ENCODE measurements at places on chromosomes 2 and 18. TPM values are rescaled to one million over a fixed set of nuclear protein-coding genes. Genes with fewer than 3 reads are reported as not detected.

The ECEL1 gene
- 0.54 TPM for total RNA-seq

The TLX2 gene
- not detected for total RNA-seq

DNA sequence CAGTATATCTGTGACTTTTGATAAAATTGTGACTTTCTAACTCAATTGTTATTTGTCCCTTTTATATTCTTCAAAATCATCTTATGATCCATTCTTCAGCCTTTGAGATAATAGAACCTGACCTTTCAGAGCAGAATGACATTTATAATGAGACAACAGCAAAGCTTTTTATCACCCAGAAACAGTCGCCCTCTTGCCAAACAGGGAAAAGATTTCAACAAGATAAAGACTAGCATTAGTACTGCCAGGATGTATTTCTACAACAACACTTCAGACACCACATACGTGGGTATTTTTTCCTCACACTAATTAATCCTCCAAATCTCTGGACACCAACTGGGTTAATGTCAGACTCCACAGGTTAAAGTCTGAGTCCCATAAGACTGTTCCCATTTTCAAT is 249.0 kb downstream of the ZNF804A start:
- no peaks in the 10 kb centered on the region for H3K36me3 ChIP-seq
- no peaks in the 10 kb centered on the region for H3K27me3 ChIP-seq
- no peaks in the 10 kb centered on the region for H3K4me1 ChIP-seq
- DNase-seq, result no peak
- H3K4me3 ChIP-seq, result no peak overlapping the region

DNA sequence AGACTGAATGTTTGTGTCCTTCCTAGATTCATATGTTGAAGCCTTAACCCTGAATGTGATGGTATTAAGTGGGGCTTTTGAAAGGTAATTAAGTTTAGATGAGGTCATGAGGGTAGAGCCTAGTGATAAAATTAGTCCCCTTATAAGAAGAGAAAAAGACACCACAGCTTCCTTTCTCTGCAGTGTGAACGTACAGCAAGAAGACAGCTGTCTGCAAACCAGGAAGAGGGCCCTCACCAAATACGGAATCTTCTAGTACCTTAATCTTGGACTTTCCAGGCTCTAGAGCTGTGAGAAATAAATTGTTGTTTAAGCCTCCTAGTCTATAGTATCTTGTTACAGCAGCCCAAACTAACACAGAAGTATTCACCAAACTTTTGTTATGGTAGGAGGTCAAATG is 57.1 kb upstream of the CYTIP start:
- no peaks in the 10 kb centered on the region for H3K27me3 ChIP-seq
- DNase-seq, result no peak

The TMEM237 gene
- total RNA-seq, result 57.5 TPM

- H3K4me1 ChIP-seq, result peaks cover 12% of the 10 kb centered on the region
- H3K36me3 ChIP-seq, result 0 out of 2 replicates have a peak, but pooled peaks cover 5% of the 10 kb centered on the region
- no peak overlapping the region for H3K4me3 ChIP-seq
- H3K27ac ChIP-seq, result no peak overlapping the region
Measured at GRCh38 chr2:26088038-26088643, 54.3 kb downstream of the RAB10 start.

DNA sequence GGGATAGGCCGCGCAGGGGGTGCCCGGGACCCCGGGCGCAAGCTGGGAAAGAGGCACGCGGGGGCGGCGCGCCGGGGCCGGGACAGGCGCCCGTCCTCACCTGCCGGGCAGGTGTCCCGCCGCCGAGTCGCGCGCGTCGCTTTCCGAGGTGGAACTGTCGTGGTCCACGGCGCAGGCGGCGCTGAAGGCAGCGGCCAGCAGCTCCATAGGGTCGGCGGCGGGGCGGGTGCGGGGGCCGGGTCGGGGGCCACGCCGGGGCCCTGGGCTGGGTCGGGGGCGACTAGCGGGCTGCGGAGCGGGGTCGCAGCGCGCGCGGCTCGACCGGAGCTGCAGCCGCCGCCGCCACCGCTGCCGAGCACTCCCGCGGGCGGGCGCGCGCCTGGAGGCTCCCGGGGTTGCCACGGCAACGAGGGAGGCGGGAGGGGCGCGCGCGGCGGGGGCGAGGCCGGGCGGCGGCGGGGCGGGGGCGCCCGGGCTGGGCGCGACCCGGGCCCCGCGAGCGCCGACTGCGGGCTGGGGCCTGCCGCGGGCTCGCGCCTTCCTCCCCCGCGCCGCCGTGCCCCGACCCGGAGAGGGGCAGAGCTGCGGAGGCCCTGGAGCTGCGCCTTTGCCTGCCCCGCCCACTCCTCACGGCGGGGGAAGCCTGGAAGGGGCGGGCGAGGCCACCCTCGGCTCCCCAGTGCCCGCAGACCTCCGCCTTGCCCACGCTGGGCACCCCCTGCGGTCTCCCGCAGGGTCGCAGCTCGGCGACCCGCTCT is 57.9 kb downstream of the SNORC start:
- no peak overlapping the region for H3K27ac ChIP-seq
- no peaks in the 10 kb centered on the region for H3K36me3 ChIP-seq
- no peaks in the 10 kb centered on the region for H3K4me1 ChIP-seq
- H3K4me3 ChIP-seq, result peak overlapping the region; percentile 35
- peaks cover 53% of the 10 kb centered on the region for H3K27me3 ChIP-seq

DNA sequence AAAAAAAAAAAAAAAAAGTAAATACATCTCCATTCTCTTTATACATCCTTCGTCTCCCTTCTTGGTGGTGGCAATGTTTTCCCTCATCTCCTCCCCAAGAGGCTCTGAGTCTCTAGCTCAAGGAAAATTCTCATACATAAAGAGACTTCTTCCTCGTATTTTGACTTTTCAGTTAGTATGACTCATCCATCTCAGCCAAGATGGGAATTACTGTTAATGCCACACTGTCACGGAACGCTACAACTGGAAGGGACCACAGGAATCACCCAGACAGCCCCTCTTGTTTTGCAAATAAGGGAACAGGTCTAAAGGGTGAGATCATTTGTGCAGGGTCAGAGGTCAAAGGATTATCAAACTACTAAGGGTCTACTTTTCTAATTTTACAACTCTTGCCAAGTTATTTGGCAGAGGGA is 19.5 kb downstream of the NFE2L2 start:
- H3K27me3 ChIP-seq, result no peaks in the 10 kb centered on the region
- H3K4me3 ChIP-seq, result no peak overlapping the region
- H3K27ac ChIP-seq, result peak overlapping the region; percentile 98
- H3K36me3 ChIP-seq, result 0 out of 2 replicates have a peak, but pooled peaks cover 4% of the 10 kb centered on the region

GRCh38 chr18:34749721-34750120 is 39.6 kb downstream of the DTNA start:
- H3K27me3 ChIP-seq, result no peaks in the 10 kb centered on the region
- H3K27ac ChIP-seq, result no peak overlapping the region
- H3K36me3 ChIP-seq, result no peaks in the 10 kb centered on the region
- no peaks in the 10 kb centered on the region for H3K4me1 ChIP-seq
- DNase-seq, result no peak

All from GM23248 (cell line).